Upper lobe of right lung (tissue), 1 donor: ENCODE measurements at places on chromosomes 2 and 18.

DNA sequence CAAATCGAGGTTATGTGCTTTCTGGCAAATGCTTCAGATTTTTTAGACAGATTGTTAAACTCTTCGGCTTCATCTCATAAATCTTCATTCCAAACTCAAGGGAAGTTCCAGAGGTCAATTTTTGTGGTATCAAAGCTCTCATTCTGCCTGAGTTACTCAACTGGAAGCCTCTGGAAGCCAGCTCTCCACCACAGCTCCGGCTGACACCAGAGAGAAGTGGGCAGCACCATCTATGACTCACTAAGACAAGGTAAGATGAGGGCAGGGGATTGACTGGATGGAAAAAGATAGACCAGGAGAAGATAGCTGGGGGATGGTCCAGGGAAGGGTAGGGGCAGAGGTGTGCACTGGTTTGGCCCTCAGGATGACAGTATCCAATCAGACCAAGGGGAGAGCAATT, 137.3 kb upstream of the HNRNPA3 start:
- no peak for DNase-seq

DNA sequence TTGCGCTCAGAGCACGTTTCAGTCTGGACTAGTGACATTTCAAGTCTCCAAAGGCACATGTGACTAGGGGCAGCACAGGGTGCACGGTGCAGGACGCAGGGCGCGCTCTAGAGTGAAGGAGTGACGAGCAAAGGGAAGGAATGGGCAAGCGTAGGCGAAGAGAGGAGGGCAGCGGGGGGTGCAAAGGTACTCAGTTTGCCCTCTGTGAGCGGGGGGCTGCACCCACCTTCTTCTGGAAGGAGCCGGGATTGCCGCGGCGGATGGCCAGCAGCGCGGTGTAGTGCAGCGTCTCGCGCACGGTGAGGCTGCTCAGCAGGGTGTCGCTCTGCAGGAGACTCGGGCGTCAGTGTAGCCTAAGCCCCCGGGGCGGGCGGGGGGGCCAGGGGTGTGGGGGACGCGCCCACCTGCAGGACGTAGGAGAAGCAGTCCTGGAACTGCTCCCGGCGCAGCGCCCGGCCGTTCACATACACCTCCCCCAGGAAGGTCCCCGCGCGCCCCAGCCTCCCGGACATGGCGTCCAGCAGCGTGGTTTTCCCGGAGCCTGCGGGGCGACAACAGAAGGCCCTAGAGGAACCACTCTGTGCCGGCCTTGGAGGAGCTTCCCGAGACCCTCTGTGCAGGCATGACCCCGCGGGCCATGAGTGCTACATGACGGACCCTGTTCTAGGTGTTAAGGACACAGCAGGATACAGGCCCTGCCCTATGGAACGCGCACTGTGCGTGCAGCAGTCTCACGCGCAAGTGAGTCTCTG, 6.9 kb downstream of the ABCG5 start:
- DNase-seq, result no peak

GRCh38 chr2:167944825-167945659, 302.4 kb downstream of the STK39 start:
- no peak for DNase-seq

DNA sequence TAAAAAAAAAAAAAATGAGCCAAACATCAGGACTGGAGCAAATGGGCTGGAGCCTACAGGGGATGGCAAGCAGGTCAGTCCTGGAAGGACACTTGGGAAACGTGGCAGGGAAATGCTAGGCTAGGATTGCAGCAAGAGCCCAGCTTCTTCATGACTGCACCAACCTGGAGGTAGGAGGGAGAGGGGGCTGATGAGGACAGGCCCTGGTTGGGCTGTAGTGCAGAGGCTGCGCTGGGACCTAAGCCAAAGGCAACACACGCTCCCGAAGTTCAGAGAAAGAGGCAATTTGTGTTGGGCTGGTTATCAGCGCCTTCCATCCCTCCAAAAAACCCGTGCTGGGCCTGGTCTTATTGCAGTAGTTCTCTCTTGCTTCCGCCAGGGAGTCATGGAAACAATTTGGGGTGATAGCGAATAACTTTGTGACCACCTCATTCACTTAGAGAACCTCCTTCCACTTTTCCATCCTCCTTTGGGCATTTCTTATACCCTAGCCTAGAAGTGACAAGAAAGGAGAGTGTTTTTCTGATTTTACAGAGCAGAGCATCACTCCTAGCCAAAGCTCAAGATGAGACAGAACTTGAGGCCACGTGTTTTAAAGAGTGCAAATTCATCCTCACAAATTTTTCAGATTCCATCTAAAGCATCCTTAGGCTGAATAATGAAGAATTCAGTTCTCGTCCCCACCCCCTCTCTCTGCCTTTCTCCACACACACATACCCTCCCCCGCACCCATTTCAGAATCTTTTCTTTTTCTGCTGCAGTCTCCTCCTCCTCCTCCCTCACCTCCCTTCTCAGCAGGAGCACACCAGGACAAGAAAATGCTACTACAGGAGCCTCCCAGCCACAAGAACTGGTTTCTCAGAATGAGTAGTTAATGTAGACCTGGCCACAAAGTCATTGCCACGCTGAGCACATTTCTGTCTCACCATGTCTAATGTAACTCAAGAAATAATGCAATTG, 82.5 kb upstream of the STPG4 start:
- DNase-seq, result no peak

GRCh38 chr18:43870626-43871025, 593.3 kb upstream of the SYT4 start:
- DNase-seq, result no peak

DNA sequence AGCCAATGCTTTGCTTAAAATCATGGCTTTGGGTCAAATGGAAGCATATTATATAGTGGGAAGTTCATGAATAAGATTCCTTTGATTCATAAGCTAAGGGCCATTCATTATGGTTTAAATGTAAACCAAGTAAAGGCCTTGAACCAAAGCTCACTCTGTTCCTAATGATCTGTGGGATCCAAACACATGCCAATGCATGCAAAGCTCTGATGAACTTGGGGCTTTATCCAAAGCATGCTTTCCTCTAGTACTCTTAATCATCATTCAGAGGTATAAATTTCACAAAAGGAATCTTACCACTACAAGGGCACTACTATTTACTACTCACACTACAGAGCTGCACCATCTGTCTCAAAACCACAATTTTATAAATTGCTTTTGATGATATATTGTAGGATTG, 102.8 kb upstream of the RBMS1 start:
- DNase-seq, result no peak

DNA sequence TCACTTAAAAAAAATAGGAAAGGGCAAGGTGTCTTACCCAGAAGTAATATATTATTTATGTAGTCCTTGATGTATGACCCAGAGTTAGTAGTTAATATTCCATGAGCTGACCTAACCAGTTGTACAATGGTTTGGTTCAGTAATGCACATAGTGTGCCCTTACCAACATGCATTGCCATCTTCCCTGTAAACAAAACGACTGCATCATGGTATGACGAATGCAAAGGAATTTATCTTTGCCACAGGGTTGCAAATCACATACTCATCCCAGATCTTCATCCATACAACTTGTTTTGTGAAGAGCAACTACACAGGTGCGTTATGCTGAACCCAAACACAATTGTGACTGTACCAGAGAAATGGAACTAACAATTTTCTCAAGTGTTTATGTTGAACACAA, 68.9 kb upstream of the ZSWIM2 start:
- DNase-seq, result no peak

- DNase-seq, result no peak
Observed at GRCh38 chr2:152440049-152440448, 105.1 kb downstream of the FMNL2 start.

DNA sequence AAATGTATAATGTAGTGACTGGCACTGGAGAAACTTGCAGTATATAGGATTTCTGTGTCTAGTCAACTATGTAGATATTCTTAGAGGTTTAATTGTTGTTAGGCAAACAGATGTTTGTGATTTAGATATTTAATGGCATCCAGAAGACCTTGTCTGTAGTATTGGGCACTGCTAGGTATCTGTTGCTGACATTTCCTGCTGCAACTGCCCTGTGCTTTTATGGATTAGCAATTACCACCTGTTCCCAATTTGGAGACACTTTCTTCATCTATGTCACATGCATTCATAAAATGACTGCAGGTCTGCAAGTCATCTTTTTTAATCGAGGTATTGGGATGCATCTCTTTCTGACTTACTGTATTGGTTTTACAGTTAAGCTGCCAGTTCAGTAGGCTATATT, 71.3 kb downstream of the ITGA4 start:
- DNase-seq, result no peak

- no peak for DNase-seq
Observed at GRCh38 chr18:6355789-6356589, 58.7 kb downstream of the L3MBTL4 start.

GRCh38 chr2:173157676-173158293, 82.1 kb downstream of the MAP3K20 start:
- no peak for DNase-seq

DNA sequence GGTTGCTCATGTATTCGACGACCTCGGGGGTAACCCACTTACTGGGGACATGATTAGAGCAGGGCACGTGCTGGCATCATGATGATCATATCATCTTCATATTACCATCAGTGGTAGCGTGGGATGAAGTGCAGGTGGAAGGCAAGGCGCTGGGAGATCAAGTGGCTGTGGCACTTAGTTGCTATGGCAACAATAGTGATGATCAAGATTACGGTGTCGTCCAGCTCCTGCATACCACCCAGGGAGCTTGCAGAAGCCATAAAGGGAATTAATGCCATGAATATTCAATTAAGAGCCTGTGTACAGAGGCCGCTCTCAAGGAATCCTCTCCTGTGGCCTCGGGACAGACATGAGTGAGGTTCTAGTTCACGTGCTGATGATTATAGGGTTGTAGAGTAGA, 237.2 kb upstream of the COPS8 start:
- DNase-seq, result no peak

- DNase-seq, result no peak
Observed at GRCh38 chr2:190783513-190784263, 96.9 kb upstream of the GLS start.

DNA sequence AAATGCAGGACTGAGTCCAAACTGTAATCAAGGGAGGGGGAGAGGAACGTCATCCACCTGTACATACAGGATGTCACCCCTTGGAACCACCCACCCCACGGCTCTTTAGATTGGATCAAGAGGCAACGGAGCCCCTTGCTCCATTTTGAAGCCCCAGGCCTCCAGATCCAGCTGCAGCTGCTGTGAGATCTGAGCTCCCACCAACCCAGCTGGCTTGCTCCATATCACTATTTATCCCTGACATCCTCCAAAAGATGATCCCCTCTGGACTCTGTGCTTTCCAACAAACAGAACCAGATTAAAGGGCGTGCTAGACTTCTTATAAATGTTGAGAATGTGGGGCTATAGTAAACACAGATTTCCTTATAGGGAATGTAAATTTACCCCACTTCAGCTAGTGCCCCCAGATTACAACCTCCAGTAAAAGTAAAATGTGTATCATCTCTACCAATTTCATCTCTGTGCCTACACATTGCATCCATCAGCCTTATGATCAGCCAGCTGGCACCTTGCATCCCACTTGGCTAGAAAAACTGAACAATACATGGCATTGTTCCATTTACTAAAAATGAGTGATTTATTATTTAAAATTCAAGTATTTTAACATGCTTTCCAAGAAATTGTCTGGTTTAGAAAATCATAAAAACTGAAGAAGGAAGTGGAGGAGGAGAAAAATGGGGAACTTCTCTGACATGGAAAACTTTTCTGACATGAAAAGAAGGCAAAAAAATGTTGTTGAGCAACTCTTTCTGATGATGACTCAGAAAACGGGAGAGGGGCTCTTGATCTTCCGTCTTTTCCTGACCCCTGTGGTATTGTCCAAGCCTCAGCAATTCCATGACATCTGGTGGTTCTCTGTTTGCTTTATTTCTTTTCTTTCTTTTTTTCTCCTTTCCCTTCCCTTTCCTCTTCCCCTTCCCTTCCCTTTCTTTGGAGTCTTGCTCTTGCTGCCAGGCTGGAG, 262.6 kb upstream of the THUMPD2 start:
- DNase-seq, result no peak

- no peak for DNase-seq
Observed at GRCh38 chr2:39805936-39806608, 27.0 kb upstream of the THUMPD2 start.

DNA sequence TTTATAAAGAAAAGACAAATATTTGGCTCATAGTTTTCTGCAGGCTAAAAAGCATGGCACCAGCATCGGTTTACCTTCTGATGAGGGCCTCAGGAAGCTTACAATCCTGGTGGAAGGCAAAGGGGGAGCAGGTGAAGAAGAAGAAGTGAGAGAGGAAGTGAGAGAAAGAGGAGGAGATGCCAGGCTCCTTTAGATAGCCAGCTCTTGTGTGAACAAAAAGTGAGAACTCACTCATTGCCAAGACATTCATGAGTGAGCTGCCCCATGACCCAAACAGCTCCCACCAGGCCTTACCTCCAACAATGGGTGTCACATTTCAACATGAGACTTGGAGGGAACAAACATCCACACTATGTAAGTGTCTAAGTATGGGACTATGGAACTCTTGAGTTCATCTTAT, 14.3 kb downstream of the CCDC150 start:
- no peak for DNase-seq

DNA sequence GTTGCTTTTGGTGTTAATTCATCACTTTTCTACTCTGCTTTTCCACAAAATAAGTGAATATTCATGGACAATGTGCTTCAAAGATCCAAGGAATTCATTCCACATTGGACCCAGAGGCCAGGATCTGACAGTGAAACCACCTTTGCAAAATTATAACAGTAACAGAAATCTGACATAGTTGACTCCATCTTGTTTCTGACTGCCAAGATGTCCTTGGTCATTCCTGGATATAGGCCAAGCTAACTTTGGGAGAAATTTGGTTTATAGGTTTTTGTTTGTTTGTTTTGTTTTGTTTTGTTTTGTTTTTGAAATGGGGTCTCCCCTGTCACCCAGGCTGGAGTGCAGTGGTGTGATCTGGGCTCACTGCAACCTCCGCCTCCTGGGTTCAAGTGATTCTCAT, 10.3 kb downstream of the MPPE1 start:
- no peak for DNase-seq

GRCh38 chr2:27202854-27203253, 9.0 kb upstream of the ATRAID start:
- no peak for DNase-seq

- no peak for DNase-seq
Observed at GRCh38 chr2:137187216-137187615, 421.9 kb downstream of the THSD7B start.

DNA sequence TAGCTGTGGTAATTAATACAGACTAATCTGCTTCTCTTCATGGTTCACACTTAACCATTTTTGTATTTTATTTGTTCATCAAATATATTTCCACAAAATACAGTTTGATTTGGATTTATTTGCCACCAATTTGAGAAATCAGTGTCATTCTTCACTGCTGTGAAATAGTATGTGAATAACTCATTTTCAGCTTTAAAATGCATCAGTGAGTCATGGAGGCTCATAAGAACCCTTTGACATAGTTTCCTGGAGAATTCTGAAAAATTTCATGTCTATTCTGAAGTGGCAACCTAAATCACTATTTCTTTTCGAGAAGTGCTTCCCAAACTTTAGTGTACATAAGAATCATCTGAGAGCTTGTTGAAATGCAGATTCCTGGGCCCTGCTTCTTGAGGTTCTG, 1026.7 kb upstream of the ACVR2A start:
- no peak for DNase-seq

DNA sequence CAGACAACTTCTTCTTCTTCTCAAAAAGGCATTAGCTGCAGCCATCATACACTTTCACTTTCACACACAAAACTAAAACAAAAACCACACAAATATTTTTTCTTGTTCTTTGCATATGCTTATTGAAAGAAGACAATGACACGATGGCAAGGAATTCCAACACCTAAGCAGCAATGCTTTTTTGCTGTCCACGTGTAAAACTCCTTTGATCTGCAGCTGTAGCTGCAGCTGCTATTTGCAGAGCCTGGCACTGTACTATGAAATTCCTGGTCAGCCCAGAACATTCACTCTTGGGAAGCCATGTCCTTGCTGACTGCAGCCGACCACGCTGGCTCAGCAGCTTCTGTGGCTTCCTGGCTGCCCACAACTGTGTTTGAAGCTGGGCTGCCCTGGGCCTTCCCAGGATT, 316.2 kb downstream of the CDH2 start:
- DNase-seq, result no peak
